Left forelimb (tissue), 1 donor: ENCODE measurements at places on chromosomes 1 and 21.

DNA sequence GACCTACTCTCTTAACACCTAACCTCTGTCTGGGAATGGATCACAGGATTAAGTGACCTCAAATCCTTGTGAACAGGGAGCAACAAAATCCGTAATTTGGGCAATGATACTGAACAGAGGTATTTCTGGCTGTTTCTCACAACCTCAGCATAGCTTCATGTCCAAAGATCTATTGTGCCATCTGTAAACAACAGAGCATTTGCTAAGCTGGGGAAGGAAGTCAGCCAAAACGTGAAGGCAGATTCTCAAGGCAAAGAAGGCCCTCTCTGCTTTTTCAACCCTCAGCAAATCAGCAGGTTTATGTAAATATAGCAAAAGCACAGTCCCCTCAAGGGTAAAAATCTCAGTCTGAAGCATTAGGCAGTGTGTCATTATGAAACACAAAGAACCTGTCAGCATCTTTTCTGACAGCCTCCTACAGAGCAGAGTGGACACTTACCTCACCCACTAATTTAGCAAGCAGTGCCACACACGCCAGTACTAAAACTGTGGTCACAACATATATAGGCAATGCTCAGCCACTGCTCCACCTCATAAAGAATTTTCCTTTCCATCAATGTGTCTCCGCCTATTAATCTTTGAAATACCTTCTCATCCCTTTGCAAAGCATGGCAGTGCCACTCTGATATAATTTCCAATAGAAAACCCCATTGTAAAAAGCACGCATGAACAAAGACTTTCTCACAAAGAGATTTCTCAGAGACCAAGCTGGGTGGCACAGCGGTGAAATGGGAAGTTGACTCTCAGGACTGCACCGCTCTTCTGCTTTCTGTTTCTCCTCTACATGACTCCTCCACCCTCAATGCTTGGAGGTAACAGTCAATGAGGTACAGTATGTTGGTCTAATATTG is 188.0 kb downstream of the RERE start:
- no peak for DNase-seq

- DNase-seq = no peak
Observed at GRCh38 chr1:211155040-211155439, 21.1 kb upstream of the KCNH1 start.

DNA sequence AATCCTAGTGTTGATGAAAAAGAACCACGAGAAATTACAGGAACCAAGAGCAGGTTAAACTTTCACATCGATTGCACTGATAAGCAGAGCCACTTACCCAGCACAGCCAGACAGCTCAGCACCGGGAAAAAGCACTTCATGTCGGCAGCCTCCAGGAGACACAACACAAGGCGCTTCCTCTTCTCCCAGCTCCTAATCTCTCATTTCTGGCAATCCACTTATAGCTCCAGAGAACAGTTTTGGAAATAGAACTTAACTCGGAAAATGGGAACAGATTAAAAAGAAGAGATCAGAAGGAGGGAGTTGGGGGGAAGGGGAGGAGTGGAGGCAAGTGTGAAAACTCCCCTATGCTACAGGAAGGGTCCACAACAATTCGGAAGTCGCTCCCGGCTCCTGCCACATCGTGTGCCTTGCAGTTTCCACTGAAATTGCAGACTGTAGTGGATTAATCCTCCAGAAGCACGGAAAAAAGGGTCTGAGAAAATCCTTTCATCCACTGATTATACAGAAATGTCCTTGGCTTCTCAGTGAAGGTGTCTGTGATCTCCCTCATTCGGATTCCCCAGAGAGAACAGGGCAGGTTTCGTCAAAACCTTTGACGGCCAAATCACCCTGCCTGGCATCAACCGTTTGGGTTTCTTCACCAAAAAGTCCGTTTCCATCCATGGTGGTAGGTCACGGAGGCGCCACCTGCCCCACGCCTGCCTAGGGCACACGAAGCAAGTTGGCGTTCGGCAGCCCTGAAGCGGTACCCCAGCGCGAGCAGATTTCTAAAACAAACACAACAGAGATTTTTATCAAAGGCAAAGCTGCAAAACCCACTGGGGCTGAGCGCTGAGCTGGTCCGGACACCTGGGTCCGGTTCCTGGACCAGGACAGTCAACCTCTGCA is 1.1 kb downstream of the IGSF3 start:
- DNase-seq = no peak

DNA sequence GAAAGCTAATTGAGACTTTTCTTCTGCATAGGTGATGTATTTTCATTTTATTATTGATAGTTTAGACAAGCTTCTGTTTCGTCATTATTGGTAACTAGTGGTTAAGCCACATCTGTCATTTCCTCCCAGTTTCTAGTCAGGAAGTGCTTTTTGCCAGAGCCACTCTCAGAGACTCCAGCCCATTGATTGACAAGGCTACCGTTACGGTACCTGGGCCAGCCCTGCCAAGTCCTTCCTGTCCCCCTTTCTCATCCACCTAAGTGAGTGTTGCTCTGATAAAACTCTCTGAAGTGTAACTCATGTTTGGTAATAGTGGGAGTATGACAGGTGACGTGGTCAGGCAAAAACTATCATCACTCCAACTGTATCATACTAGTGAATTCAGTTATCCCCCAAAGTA is 29.6 kb upstream of the AGL start:
- no peak for DNase-seq
